ENCODE measurements at places on chromosomes 1 and 21.

DNA sequence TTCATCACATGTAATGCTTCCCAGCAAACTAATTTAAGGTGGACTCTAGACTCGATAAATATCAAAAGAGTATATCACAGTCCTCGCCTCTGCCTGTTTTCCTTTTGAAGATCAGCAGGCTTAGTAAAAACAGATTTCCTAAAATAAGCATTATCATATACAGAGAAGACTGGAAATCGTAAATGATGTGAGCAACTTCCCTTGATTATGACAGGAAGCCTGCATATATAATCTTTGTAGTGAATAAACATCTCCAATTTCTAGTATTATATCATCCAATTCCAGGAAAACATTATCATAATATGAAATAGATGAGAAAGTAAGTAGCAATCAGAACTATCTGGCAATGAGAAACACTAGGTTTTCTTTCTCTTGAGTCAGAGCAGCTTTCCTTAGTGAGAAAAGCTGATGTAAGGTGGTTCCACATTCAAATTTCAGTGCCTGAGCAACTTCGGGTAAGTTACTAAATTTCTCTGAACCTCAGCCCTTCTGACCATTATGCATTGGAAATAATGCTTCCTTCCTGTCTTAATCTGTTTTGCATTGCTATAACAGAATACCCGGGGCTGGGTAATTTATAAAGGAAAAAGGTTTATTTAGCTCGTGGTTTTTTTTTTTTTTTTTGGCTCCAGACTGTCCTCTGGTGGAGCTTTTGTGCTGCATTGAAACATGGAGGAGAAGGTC is 12.6 kb upstream of the POU2F1 start:
- no peak for DNase-seq

- peak; percentile 36 for DNase-seq
These were observed 157.1 kb downstream of the ELAVL4 start for GRCh38 chr1:50265790-50266314.

DNA sequence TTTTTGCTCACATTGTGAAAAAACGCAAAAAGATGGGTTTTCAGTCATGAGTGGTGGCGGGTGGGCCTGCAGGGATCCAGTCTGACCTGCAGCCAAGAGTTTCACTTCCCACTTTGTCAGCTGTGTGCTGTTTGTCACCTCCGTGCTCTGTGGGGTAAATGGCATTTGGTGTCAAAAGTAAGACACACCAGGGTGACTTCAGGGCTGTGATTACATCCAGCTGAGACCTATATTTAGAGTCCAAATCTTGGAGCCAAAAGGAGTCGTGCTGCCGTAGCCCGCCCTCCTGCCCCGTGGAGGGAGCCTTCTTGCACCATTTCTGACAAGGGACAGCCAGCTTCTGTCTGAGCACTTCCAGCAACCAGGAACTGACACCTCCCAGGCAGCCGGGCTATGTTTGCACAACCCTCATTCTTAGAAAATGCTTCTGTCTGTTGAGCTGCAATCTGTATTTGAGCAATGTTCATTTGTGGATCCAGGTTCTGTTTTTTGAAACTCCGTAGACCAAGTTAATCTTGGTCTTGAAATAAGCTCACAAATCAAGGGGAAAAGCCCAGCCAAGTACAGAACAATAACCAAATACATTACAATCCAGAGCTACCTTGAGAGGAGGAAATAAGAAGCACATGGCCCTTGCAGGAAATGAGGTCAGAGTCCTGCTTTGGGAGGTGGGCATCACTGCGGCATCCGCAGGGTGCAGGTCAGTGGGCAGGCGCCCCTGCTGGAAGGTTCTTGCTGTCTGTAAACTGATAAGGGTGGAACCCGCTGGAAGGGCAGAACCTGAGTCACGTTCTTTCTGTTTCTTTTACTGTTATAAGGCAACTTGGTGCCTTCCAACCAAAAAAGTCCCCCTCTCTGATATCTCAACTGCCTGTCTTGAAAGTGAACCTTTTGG is 14.4 kb downstream of the ABCG1 start:
- DNase-seq = peak; percentile 89

DNA sequence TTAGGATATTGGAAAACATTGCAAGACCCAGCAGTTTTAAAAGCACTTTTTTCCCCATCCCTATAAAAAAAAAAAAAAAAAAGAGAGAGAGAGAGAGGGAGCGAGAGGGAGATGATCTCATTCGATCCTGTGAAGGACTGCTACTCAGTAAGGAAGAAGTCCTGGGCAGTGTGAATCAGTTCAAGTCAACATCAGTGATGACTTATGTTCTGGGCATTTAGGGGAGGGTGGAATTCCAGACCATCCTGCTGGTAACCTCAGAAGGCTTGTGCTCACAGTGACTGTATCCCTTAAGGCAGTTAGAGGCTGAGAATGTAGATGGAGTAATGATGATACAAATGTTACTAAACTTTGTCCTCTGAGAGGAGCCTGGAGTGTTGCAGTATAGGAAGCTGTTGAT is 151.4 kb downstream of the TGFB2 start:
- no peak for DNase-seq

DNA sequence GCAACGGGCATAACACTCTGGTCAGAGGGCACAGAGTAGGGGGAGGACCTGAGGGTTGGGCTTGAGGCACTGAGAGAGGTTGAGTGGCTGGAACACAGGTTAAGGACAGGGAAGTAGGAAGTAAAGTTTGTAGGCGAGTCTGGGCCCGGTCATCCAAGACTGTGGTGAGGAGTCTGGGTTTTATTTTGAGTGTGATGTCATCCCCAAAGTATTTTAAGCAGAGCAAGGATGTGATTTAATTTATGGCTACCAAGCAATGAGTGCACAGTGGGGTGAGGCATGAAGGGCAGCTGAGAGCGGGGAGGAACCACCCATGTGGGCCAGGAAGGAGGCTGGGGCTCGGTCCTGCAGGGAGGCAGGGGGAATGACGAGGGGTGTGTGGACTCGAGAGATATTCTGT is 11.2 kb upstream of the VWA5B1 start:
- no peak for DNase-seq

- DNase-seq = no peak
These were observed 110.9 kb upstream of the C21orf91 start for GRCh38 chr21:17930093-17930492.

DNA sequence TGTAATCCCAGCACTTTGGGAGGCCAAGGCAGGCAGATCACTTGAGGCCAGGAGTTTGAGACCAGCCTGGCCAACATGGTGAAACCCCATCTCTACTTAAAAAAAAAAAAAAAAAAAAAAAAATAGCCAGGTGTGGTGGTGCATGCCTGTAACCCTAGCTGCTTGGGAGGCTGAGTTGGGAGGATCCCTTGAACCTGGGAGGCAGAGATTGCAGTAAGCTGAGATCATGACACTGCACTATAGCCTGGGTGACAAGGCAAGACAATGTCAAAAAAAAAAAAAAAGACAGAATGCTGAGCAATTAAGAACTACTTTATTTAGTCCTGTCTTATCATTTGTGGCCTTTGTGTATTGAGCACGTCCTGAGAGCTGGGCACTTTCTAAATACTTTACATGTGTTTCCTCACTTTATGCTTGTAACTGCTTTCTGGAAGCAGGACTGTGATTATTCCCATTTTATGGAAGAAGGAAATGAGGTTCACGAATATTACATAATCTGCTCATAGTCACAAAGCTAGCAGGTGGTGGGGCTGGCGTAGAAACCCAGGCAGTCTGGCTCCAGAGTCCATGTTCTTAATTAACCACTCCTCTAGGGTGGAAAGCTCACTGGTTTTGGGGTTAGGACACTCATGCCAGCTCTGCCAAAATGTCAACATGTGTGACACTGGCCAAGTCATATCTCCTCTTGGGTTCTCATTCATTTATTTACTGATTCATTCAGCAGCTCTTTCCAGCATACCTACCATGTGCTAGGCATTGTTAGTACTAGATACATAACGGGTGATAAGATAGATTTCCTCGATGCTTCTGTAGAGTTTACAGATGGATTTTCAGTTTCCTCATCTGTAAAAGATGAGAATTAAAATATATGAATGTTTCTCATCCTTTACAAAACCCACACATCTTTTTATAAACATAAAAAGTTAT is 57.7 kb downstream of the DDR2 start:
- DNase-seq = no peak

DNA sequence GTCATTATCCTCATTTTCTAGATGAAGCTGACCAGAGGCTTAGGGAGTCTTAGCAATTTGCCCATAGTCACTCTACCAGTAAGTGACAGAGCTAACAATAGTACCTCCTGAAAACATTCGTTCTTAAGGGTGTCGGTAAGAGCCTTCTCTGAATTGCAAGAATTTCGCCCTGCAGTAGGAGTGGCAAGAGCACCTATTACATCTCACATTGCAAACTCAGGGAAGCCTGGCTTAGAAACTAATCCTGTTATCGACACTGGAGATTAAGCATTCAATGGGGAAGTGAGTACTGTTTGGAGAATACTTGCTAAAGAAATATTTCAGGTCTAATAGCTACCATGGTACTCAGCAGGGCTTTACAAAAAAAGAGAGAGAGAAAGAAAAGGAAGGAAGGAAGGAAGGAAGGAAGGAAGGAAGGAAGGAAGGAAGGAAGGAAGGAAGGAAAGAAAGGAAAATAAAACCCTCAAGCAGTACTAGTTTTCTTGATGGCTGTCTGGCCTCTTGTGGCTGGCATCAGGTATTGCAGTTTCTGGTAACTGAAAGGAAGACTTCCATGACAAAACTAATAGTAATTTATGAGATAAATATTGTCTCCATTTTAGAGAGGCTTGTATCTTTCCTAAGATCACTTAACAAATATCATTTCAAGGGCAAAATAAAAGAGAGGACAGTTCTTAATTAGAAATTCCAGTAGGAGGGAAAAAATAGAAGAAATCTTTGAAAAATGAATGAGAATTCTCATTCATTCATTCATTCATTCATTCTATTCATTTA is 10.4 kb downstream of the C1orf226 start:
- DNase-seq = no peak

DNA sequence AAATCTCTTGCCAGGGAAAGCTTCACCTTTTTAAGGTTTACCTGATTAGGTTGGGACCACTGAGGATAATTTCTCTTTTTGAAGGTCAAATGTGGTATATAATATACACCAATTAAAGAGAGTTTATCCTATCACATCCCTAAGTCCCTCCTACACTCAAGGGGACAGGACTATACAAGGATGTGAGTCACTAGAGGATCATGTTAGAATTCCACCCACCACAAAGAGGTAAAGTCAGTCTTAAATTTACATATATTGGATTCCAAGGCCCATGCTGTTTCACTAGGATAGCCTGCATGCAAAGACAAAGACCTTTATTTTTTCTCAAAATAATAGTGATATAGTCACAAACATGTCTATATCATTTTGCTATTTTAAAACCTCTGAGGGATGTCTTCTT is 164.4 kb downstream of the GIPC2 start:
- no peak for DNase-seq

DNA sequence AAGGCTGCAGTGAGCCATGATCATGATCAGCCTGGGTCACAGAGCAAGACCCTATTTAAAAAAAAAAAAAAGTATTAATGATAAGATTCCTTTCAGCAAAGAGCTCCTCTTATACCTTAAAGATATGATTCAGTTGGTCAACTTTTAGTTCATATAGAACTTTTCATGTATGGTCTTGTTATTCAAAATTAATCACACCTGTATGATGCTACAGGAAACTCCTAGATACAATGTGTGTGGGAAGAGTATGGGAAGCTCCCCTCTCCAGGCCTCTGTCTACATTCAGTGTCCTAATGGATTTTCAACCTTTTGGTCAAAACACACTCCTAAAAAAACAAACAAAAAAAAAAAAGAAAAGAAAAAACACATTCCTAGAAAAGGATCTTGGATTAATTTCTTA is 17.1 kb downstream of the MR1 start:
- DNase-seq = no peak

GRCh38 chr1:7590426-7590790 is 180.7 kb upstream of the VAMP3 start:
- DNase-seq = no peak

All from heart left ventricle (tissue), 16 donors.